ENCODE measurements at places on chromosomes 11 and 22. TPM values are rescaled to one million over a fixed set of nuclear protein-coding genes. Genes with fewer than 3 reads are reported as not detected.

Gene KRTAP5-9
- total RNA-seq = not detected

Gene MICAL2
- 20.2 TPM for total RNA-seq

- DNase-seq = no peak
These were observed 85.5 kb downstream of the AMBRA1 start for GRCh38 chr11:46508360-46508759.

DNA sequence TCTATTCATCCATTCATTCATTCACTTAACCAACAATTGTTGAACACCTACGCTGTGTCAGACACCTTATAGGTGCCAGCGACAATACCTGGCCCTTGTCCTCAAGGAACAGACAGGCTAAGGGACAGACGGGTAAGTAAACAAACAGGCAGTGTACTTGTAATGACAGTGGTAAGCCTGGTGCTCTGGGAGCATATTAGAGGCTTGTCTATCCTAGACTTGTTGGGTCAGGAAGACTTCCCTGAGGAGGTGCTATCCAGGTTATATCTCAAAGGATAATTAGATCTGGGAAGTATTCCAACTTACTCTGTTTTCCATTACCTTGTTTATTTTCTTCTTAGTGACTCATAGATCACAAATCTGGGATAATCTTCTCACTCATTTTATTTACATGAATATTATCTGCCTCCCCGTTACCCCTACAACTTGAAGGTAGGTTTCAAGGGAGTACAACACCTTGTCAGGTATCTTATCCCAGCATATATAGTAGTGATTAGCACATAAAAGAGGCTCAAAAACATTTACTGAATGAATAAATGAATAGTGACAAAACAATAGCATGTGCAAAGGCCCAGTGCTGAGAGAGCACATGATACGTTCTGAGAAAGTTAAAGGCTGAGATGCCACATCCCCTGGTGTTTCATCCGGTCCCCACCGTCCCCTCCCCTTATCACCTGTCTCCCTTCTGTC lies 75.3 kb upstream of the NCAM1 start:
- DNase-seq = no peak

DNA sequence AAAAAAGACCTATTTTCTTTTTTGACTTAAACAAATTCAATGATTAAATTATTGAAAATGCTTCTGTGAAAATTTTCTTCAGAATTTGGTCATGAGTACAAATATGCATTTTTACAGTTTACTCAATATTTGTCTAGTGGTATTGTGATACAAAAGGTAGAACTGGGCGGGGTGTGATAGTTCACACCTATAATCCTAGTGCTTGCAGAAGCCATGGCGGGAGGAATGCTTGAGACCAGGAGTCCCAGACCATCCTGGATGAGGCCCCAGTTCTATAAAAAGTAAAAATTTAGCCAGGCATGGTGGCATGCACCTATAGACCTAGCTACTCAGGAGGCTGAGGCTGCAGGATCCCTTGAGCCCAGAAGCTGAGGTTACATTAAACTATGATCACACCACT lies 90.6 kb downstream of the ARHGAP42 start:
- DNase-seq = no peak

DNA sequence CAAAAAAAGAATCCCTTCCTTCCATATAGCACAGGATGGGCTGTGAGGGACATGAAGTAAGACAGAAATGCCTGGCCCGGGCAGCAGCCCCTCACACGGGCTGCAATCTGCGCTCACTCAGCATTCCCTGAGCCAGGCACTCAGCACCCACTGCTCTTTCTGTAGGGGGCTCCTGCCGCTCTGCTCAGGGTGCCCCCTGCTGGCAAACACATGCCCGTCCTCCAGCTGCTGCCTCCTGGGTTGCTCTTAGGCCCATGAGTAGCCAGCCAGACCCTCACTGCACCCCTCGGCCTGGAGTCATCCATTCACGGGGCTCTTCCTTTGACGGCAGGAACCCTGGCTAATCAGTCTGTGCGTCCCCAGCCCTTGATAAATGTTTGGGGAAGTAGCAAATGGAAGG lies 6.9 kb downstream of the MCAT start:
- DNase-seq = no peak

DNA sequence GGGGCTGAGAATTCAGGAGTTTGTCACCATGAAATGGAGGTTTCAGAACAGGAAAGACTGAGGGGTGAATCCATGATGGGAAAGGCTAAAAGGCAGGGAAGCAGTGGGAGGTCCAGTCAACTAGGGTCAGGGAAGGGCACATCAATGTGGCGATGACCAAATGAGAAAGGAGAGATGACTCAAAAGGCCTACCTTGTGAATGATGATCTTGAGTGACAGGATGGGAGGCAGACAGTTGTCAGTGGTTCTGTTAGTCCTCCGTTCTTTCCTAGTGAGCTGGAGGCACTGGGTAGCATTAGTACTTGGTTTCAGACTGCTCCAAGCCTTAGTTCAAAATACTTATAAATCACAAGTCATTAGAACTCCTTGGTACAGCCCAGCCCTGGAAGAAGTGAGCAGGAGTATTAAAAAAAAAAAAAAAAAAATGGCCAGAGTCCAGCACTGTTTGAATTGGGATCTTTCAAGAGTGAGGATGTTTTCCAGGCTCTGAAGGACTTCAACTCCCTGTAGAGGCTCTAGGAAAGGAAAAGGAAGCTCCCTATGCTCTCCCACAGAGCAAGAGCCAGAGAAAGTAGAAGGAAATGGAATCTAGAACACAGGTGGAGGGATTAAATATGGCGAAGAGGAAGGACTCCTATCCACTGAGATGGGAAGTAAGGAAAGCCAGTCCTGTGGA lies 8.3 kb upstream of the DCHS1 start:
- DNase-seq = no peak

Measured in psoas muscle (tissue), 8 donors.